ENCODE measurements at places on chromosomes 4 and X.

DNA sequence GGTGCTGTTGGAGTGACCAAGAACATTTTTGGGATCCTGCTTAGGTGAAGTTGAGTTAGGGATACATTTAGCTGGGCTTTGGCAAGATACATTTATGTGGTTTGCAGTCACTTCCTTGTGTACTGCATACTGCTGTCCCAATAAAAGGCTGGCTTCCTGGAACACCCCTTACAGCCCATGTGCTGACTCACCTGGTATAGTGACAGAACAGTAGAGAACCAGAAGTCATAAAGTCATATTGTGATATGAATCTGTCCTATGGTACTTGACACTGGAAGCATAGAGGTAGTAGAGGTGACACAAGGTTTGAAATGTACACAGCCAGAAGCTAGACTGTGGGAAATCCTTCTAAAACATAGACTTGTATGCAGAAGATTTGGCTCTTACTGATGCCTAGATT is 55.3 kb upstream of the SLC25A43 start:
- no peak for DNase-seq

GRCh38 chrX:41153448-41153847 is 68.2 kb downstream of the USP9X start:
- DNase-seq: no peak

GRCh38 chrX:55142919-55143310 is 54.1 kb downstream of the PAGE2 start:
- no peak for DNase-seq

- no peak for DNase-seq
Observed at GRCh38 chr4:158775091-158775651, 6.3 kb downstream of the FNIP2 start.

- DNase-seq: no peak
Observed at GRCh38 chr4:73577371-73577770, 42.9 kb downstream of the RASSF6 start.

- peak; percentile 72 for DNase-seq
Observed at GRCh38 chrX:39491548-39492297, 606.0 kb downstream of the BCOR start.

DNA sequence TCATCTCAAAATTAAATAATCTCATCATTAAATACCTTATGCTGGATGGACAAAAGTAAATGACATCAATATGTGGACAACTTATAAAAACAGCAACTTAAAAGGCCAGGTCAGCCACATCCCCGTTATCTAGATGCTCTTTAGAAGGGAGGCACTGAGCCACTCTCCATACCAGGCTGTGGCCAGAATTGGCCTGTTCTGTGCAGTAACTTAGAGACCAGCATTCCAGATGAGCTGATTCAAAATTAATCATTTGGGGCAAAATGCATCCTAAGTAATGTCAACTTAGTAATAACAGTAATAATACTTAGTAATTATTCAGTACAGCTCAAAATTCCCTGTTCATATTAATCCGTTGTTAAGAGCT is 373.6 kb downstream of the FBXW7 start:
- DNase-seq: no peak

- no peak for DNase-seq
Observed at GRCh38 chr4:111510535-111510934, 634.7 kb upstream of the FAM241A start.

DNA sequence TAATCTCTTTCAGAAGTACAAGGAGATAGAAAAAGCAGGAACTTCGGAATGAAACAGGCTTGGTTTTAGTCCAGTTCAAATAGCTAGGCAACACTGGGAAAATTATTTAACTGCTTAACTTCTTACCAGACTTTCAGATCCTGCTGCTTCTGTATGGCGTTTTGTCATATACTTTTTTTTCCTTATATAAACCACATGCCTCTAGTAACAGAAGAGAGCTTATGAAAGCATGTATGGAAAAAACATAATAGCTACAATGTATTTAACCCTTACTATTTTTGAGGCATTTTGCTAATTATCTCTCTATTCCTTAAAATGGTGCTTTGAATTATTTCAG is 439.6 kb downstream of the INPP4B start:
- no peak for DNase-seq

GRCh38 chrX:24347881-24348280 is 12.6 kb upstream of the SUPT20HL1 start:
- no peak for DNase-seq

GRCh38 chr4:76199664-76200211 is 13.9 kb downstream of the SCARB2 start:
- peak; percentile 9 for DNase-seq

- DNase-seq: peak; percentile 3
Observed at GRCh38 chr4:75723163-75724065, 963 bp upstream of the USO1 start.

- no peak for DNase-seq
Observed at GRCh38 chr4:8328456-8328855, 58.9 kb downstream of the HTRA3 start.
